Uterus (tissue), 4 donors: ENCODE measurements at places on chromosomes 5 and 9.
A peak's percentile ranks its signal among the peaks of the same experiment; 100 is the strongest.

DNA sequence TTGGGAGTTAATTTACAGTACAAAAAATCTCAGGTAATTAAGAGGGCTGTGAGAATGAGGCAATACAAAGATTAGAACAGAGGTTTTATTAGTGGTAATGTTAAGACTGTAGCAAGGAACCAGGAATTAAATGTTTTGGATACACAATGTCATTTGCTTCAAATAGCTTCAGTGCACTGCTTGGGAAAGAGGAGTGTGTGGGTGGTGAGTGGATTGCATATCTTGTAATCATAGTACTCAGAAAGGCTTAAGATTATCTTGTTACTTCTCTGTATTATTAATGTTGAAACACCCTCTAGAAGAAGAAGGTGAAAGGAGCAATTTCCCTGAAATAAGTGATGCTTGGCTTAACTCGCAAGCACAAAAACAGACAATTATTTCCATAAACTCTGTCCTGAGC is 21.0 kb upstream of the TBCA start:
- no peaks in the 10 kb centered on the region for H3K4me1 ChIP-seq
- H3K27ac ChIP-seq = no peak overlapping the region
- no peaks in the 10 kb centered on the region for H3K27me3 ChIP-seq

- H3K27ac ChIP-seq = no peak overlapping the region
- H3K4me1 ChIP-seq = no peaks in the 10 kb centered on the region
- H3K36me3 ChIP-seq = no peaks in the 10 kb centered on the region
- DNase-seq = no peak
These were observed 340.6 kb downstream of the MTRR start for GRCh38 chr5:8209500-8209899.

- H3K4me3 ChIP-seq = no peak overlapping the region
- H3K27me3 ChIP-seq = no peaks in the 10 kb centered on the region
- no peaks in the 10 kb centered on the region for H3K4me1 ChIP-seq
- no peak overlapping the region for H3K27ac ChIP-seq
- H3K36me3 ChIP-seq = no peaks in the 10 kb centered on the region
- no peak for DNase-seq
These were observed 34.1 kb downstream of the NSA2 start for GRCh38 chr5:74801197-74801596.

DNA sequence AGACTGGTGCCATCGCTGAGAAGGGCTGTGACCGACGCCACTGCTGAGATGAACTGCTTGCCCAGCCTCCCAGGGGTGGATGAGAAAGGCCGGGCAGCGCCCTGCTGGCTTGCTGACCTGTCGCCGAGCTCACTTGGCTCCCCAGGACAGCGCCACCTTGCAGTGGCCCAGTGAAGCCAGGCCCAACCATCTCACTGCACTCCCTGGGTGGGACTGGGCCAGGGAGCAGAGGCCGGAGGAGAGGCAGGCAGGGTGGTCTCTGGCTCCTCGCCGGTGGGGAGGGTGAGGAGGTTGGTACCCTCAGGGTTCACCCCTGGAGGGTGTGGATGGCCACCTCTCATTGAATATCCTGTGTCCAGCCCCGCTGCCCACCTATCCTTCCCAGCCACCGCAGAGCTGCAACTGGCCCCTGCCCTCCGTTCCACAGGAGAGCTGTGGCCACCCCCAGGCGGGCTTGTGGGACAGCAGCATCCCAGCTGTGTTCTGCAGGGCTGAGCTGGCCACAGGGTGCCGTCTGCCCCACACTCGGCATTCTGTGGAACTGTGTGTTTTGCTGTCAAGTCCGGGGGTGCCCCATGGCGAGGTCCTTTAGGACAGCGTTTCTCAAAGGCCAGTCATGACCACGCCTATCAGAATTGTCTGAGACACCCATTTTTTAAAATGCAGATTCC is 41.0 kb upstream of the FCN2 start:
- no peak for DNase-seq
- H3K27ac ChIP-seq = no peak overlapping the region
- no peaks in the 10 kb centered on the region for H3K27me3 ChIP-seq
- no peaks in the 10 kb centered on the region for H3K36me3 ChIP-seq
- no peak overlapping the region for H3K4me3 ChIP-seq
- no peaks in the 10 kb centered on the region for H3K4me1 ChIP-seq

DNA sequence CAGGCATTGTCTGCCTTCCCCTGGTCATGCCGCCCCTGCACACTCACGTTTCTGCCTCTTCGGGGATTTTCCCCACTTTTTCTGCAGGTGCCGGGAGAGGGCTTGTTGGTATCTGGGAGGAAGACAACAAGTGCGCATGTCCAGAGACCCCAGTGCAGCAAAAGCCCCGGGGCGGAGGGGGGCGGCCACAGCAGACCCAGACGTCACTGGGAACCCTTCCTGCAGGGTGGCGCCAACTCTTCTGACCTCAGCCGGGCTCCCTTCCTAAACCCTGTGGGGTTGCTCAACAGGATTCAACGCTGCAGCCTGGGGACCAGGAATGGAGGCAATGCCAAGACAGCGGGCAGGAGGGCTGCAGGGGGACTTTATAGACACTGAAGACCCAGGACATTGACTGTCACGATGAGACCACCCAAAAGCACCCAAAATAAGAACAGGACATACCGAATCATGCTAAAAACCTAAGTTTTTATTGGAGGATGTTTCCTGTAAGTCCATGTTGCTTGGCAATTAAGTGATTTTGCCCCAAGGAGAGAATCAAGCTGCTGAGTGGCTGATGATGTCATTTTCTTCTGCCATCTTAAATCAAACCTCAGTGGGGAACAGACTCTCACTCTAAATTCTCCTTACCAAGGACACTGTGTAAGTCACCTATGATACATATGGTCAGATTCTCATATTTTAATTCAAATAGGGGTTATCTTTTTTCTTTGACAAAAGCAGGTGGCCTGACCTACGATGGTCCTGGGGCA is 62.9 kb upstream of the SIMC1 start:
- no peaks in the 10 kb centered on the region for H3K36me3 ChIP-seq
- H3K4me3 ChIP-seq = no peak overlapping the region
- H3K4me1 ChIP-seq = no peaks in the 10 kb centered on the region
- no peaks in the 10 kb centered on the region for H3K27me3 ChIP-seq
- no peak for DNase-seq
- H3K27ac ChIP-seq = no peak overlapping the region

DNA sequence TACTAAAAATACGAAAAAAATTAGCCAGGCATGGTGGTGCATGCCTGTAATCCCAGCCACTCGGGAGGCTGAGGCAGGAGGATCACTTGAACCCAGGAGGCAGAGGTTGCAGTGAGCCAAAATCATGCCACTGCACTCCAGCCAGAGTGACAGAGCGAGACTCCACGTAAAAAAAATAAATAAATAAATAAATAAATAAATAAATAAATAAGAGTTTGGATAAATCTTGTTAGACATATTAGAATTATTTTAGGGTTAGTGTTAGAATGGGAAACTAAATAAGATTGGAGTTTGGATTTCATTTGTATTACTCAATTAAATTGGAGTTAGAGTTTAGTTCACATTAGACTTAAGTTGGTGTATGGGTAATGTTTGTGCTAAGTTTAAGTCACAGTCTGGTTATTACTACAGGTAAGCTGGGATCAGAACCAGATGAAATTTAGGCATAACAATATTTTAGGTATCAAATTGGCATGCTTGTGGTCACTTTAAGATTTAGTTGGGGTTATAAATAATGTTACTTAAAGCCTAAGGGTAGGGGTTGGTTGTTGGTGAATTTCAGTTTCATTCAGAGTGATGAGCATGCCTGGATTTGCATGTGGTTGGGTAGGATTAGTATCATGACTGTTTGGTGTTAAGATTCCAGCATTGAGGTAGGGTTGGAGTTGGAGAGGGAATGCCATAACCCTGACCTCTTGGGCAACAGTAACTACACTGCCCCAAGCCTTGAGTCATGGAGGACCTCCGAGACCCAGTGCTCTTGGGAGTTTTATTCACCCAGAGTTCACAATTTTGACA is 3.3 kb downstream of the OR5C1 start:
- no peak for DNase-seq
- H3K4me1 ChIP-seq = no peaks in the 10 kb centered on the region
- no peaks in the 10 kb centered on the region for H3K36me3 ChIP-seq
- no peaks in the 10 kb centered on the region for H3K27me3 ChIP-seq
- no peak overlapping the region for H3K27ac ChIP-seq

DNA sequence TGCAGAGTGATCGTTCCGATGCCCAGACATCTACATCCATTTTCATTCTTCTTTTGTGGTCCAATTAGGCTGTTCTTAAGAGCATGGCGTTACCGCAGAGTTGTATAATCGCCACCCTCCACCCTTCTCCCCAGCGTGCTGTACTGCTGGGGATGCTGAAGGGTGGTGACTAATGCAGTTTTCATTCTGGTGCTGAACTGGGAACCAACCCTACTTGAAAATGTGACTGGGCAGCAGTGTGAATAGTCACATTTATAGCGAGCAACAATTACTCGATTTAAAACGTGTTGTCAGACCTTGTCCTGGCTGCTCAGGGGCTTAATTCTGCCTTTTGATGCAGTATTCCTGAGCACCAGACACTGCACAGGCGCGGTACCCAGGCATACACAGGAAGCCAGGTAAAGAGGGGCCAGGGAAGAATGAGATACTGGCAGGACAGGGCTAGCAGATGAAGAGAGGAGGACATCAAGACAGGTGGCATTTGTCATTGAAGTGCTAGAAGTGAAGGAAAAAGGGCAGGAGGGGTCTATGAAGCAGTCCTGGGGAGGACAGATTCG is 719 bp upstream of the ISCA1 start:
- no peak for DNase-seq
- H3K4me1 ChIP-seq = peaks cover 5% of the 10 kb centered on the region
- H3K27ac ChIP-seq = peak overlapping the region; percentile 90
- no peaks in the 10 kb centered on the region for H3K36me3 ChIP-seq
- H3K4me3 ChIP-seq = peak overlapping the region; percentile 81

GRCh38 chr9:85960688-85961093 is 19.7 kb downstream of the NAA35 start:
- H3K27me3 ChIP-seq = no peaks in the 10 kb centered on the region
- no peak overlapping the region for H3K4me3 ChIP-seq
- H3K36me3 ChIP-seq = no peaks in the 10 kb centered on the region
- no peaks in the 10 kb centered on the region for H3K4me1 ChIP-seq

DNA sequence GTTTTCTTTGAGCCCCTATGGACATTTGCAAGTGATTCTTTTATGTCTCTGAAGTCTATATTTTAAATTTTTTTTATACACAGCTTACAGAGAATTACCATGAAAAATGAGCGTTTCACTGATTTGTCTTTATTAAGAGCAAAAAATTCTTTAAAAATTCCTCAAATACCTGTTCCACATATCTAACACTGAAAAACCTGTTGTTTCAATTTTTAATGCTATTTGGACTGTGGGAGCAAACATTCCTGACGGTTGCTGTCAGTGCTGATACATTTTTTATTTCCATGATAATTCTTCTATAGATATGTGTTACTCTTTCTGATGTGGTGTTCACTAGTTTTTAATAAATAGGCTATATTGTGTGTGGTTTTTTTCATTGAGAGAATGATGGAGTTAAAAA is 199.8 kb downstream of the GDNF start:
- no peak overlapping the region for H3K27ac ChIP-seq
- no peaks in the 10 kb centered on the region for H3K4me1 ChIP-seq
- no peak overlapping the region for H3K4me3 ChIP-seq
- H3K36me3 ChIP-seq = no peaks in the 10 kb centered on the region

GRCh38 chr5:142954455-142954854 is 184.3 kb downstream of the ARHGAP26 start:
- no peaks in the 10 kb centered on the region for H3K27me3 ChIP-seq
- no peaks in the 10 kb centered on the region for H3K4me1 ChIP-seq
- no peak overlapping the region for H3K4me3 ChIP-seq
- DNase-seq = no peak

DNA sequence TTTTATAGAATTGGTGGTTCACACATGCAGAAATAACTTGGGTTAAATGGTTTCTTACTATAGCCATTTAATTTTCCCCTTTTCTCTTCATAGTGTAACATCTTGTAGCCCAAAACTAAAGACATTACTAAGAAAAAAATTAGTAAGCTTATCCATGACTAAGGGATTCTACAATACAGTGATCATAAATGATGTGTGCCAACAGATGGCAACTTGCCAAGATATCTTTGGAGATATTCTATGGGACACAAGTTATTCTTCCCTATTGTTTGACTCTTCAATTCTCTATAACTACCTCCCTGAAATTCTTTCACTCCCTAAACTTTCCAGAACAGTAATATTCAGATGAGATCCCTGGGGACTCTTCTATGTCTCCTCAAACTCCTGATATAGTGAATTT is 580.6 kb downstream of the PTPRD start:
- DNase-seq = no peak
- no peak overlapping the region for H3K27ac ChIP-seq
- no peaks in the 10 kb centered on the region for H3K36me3 ChIP-seq
- H3K27me3 ChIP-seq = no peaks in the 10 kb centered on the region
- no peak overlapping the region for H3K4me3 ChIP-seq

DNA sequence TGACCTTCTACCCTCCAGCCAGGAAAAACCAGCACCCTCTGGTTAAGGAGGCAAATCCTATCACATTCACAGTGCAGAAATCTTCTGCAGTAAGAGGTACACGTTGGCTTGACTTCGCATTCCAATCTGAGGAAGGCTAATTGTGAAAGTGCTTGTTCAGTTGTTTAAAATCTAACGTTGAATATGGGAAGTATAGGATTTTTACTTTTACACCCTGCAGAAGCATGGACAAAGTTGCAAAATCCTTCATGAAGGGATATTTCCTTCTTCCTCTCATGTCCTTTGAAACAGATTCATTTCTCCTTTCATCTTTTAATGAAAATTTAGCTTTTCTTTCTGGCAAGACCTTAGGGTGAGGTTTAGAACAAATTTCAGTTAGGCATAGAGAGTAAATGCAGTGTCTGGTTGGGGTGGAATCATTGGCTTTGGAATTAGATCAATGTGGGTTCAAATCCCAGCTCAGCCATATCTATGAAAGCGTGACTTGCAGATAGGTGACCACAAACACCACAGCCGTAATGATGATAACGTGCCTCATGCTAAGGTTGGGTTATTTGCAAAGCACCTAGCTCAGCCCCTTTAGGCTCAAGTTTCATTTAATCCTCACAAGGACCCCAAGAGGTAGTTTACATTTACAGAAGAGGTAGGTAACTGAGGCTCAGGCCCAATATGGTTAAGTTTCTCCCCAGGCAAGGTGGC is 42.2 kb upstream of the C5orf58 start:
- H3K27ac ChIP-seq = no peak overlapping the region
- no peaks in the 10 kb centered on the region for H3K27me3 ChIP-seq
- H3K4me3 ChIP-seq = no peak overlapping the region

- no peaks in the 10 kb centered on the region for H3K36me3 ChIP-seq
- no peaks in the 10 kb centered on the region for H3K27me3 ChIP-seq
- H3K27ac ChIP-seq = no peak overlapping the region
- DNase-seq = no peak
- H3K4me1 ChIP-seq = no peaks in the 10 kb centered on the region
These were observed 13.1 kb upstream of the NCS1 start for GRCh38 chr9:130159057-130159456.

DNA sequence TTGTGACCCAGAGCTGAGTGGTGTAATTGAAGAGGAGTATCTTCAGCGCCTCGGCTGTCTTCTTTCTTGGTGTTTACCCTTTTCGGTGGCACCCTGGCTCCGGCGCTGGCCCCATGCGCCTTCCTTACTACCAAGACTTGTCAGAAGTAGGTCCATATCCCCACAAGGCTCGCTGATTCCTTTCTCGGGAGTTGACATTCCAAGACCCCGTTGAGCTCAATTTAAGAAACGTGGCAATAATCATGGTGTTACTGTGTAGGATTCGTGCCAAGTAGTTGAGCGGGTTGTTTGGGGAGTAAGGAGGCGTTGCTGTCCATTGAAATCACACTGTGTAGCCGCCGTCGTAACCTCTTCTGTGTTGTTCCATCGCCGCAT is 795 bp downstream of the NDUFAF2 start:
- H3K27ac ChIP-seq = peak overlapping the region; percentile 80
- H3K4me3 ChIP-seq = peak overlapping the region; percentile 72
- no peak for DNase-seq
